ENCODE measurements at places on chromosomes 11 and 22.

- DNase-seq, result no peak
Observed at GRCh38 chr22:49354516-49355210, 473.0 kb downstream of the BRD1 start.

- no peak for DNase-seq
Observed at GRCh38 chr11:114262681-114263512, 33.3 kb upstream of the NNMT start.

GRCh38 chr22:22019659-22020424 lies 37.3 kb upstream of the TOP3B start:
- no peak for DNase-seq

DNA sequence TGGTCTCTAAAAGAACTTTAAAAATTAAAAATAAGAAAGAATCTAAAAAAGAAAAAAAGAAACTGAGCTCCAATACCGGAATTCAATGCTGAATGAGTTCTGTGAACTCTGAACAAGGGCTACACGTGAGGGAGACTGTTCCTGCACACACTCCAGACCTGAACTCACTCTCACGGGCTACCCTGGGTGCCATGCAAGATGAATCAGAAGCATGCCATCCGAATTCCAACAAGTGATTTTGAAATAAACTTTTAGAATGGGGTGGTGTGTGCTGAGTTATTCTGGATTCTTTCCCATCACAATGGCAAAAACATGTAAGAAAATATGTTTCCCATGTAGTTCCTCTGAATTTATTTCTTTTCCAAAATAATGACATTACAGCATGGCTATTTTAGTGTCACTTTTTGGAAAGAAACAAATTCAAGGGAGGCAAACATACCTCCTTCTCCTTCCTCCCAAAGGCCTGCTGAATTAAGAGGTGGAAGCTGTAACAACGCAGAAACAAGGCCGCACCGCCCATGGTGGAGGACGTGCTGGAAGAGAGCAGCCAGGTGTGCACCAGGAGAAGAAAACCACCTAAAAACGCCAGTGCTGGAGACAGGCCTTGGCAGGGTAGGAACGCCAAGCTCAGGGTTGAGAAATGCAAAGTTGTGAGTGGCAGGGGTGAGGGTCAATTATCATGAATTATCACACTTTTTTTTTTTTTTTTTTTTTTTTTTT lies 63.2 kb upstream of the ARFGAP3 start:
- no peak for DNase-seq

DNA sequence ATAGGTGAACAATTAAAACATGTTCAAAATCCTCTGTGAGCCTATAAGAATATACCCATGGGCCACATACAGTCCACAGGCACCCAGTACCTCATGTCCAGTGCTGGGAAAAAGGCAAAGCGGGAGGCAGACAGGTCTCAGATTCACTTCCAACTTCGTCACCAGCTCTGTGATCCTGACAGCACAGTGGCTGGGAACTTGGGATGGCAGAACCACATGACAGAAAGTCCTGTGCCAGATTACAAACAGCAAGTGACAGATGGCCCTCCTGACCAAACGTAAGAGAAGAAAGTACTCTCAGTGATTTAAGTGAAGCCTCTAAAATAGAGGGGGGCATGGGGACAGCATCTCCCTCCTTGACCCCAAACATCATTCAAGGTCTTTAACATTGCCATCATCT lies 5.8 kb downstream of the SLC1A2 start:
- DNase-seq, result no peak

GRCh38 chr11:2190657-2191471 lies 19.2 kb upstream of the TH start:
- DNase-seq, result no peak

Data from T-helper 1 cell (primary cell).